ENCODE measurements at places on chromosomes 16 and 17.

DNA sequence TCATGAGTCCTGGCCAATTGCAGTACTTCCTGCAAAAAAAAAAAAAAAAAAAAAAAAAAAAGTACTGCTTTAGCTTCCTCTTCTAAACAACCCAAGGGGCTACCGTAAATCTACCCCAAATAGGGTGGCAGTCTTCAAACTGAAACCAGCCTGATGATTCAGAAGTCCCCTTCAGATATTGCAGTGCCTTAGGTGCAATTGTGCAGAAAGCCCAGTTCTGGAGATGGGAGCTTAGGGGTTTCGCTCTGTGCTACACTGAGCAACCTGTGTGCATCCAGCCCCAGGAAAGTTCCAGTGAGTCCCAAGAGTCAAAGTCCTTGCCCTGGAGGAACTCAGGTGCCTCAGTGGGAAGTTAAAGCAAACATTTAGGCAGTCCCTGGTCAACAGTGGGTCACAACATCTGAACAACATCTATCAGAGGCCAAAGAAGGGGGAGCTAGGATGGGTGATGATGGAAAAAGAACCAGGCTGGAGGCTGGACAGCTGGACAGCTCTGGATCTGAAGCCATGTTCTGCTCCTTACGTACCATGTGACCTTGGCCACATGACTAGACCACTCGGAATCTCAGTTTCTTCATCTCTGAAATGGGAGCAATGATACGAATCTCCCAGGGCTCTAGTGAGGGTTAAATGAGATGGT, 6.7 kb upstream of the CIITA start:
- DNase-seq: no peak

GRCh38 chr17:73227379-73227778, 34.3 kb downstream of the CPSF4L start:
- DNase-seq: no peak

- DNase-seq: no peak
Observed at GRCh38 chr17:70604854-70605253, 435.5 kb downstream of the KCNJ2 start.

- DNase-seq: no peak
Observed at GRCh38 chr16:71287911-71288310, 1.3 kb downstream of the CMTR2 start.

- DNase-seq: no peak
Observed at GRCh38 chr16:29760567-29761279, 14.9 kb upstream of the C16orf54 start.

- no peak for DNase-seq
Observed at GRCh38 chr16:15492091-15492740, 57.8 kb downstream of the BMERB1 start.

- no peak for DNase-seq
Observed at GRCh38 chr17:78316115-78316866, 43.6 kb downstream of the SOCS3 start.

DNA sequence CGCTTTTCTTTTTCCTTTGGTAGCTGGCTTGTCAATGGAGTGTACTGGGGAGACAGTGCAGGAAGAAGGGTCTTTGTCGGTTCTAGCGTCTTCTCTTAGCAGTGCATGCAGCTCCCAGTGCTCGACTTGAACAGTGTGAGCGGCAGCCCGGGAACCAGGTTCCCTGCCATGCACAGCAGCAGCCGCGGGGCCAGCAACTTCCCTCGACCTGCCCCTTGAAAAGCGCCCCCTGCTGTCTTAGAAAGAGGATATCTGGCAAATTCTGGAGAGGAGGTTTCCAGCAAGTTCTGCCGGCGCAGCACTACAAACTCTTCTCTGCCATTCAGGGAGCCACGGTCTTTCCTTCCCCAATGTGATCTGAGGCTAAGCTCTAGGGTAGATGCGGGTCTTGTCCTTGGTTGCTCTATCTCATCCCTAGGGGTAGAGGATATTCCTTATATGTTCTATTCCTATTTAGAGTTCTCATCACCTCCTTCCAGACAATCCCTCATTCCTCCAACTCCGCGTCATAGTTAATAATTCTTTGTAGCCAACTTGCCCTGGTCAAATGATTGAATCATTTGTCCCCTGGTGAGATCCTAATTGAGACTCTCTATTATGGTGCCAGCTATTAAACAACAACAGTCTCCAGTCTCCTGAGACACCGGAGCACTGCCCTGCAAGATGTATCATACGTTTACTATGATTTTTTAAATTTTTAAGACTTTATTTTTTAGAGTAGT, 451.3 kb downstream of the PMP22 start:
- DNase-seq: peak; percentile 22

DNA sequence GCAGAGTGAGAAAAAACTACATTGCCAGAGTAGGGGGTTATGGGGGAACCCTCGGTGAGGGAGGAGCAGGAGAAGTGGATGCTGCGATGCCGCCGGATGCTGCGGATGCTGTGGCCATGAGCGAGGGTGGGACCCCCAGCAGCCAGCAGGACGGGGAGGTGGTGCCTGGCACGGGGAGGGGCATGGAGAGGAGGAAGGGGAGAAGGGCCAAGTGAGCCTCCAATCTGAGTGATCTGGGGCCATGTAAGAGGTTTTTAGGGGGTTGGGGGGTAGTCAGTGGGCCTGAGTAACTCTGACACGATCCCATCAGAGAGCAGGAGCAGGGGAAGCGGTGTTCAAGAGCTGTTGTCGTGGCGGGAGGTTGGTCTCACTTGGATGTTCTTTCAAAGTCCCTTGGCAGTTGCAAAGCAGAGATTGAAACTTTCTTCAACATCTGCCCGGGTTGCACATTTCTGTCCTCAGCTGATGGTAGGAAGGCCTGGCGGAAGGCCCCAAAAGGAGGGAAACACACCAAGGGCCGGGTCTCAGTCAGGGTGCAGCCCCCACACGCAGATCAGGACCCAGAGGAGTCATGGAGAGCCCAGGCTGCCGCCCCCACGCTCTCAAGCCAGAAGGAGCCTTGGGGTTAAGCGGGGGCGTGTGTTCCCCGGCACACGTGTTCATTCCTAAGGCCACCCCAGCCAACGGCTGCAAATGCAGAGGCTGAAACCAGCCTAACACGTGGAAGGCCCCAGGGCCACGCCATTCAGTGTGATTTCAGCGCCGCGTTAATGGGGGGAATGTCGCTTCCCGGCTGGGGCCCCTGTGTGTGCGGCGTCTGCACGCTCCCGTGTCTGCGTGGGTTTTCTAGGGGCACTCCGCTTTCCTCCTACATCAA, 81.7 kb downstream of the ZDHHC7 start:
- DNase-seq: no peak

- no peak for DNase-seq
Observed at GRCh38 chr16:87353613-87354012, 30.0 kb downstream of the FBXO31 start.

DNA sequence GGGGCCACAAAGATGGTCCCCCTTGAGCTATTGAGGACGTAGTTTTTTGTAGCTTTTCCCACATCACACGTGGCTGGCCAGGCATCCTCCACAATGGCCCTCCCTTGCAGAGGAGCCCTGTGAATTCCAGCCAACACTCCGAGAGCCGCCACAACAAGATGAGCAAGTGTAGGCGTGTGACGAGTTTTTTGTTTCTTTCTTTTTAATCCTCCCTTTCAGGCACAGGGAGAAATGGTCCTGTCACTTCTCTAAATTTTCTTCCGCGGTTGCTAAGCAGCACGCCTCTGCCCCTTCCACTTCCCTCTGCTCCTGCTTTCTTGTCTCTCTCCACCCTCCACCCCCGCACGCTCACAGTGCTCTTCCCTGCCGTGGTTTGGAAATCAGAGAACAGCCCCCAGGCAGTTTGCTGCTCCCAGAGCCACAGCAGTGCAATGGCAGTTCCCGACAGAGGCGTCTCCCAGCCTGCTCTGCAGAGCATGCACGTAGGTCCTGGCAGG, 68.0 kb upstream of the MRTFB start:
- DNase-seq: no peak

DNA sequence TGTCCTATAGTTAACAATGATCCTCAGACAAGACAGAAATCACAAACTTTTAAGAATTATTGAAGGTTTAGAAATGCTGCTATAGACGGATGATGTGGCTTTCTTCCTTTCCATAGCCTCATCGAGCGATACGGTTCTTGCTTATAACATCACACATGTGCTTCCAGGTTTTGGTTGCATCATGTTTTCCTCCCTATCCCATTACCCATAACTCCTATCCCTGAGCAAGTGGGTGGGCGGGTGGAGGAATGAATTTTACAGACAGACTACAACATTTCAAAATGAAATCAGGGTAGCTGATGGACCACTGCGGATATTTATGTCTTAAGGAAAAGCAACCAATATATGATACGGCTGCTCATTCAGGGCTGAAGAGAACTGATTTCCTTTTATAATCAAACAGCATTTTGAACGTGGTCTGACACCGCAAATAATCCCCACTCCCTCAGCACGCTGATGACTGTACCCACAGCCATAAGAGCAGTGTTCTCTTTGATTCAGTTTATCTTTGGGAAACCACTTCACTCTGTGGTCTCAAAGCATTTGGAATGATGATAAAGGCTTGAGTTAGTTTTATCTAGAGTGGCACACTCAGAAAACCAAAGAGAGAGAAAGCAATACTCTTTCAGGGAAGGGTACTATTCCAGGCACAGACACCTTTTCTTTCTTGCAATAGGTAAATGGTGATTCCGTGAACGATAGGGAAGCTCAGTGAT, 4.6 kb upstream of the AKTIP start:
- no peak for DNase-seq

GRCh38 chr16:29807426-29808218, 1.3 kb downstream of the MAZ start:
- peak; percentile 88 for DNase-seq

GRCh38 chr17:41404024-41404671, 6.7 kb upstream of the KRT31 start:
- no peak for DNase-seq

DNA sequence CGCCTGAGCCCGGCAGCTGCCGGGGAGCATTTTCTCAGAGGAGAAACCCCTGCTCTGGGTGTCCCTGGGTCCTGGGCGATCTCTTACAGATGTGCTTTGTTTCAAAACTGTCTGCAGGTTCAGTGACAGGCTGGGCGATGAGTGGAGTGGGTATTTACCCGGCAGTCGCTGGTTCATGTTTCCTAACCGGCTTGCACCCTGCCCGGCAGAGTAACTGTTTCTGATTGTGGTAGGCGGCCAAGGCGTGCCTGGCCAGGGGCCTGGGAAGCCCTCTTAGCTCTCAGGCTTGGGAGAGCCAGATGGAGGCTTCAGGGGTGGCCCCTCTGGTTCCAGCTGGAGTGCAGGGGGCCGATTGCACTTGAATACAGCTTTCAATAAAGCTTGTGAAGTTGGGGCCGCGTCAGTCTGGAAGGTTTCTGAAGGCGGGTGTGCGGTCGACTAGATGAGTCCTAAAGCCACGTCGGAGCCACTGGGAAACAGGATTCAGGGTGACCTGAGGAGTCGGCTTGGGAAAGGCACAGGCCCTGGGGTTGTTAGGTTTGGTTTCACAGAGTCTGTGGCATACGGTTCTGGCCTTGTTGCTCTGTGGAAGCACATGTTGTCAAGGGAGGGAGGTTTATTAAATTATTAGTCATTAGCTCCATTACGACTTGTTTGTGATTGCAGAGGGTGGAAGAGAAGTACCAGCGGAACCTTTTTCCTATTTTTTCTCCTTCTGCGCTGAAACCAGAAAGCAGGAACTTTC, 1.4 kb downstream of the BAIAP2 start:
- no peak for DNase-seq

DNA sequence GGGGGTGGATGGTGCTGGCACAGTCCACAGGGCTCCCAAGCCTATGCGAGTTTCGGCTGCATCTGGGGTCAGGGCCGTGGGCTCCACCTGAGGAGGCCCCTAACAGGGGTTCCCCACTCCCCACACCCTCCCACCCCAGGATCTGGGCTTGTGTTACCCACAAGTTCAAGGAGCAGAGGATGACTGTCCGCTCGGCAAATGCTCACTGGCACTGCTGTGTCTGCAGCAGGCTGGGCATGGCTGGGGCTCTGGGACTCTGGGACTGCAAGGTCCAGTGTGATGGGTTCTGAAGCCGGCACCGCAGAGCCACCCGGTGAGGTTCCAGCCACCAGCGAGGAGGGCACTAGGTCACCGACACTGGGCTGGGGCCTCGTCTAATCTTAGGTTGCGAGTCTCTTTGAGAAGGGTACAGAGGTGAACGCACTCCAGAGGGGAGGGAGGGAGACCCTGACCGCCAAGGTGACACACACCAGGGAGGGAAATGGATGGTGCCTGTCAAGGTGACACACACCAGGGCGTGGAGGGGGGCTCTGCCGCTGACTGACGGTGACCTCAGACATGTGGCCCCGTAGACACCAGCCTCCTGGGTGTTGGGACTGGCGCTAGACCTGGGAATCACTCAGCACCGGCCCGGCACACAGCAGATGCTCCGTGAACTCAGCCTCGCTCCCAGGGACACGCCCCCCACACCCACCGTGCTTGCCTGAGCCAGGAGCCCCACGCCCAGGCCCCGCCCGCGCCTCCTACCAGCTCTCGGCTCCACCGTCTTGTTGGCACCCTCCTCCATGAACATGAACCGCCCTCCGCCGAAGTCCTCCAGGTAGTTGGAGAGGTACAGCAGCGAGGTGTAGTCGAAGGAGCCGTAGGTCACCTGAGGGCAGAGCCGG, 20.5 kb upstream of the HEXD start:
- no peak for DNase-seq

- DNase-seq: no peak
Observed at GRCh38 chr17:11880714-11881113, 116.6 kb downstream of the ZNF18 start.

- DNase-seq: peak; percentile 85
Observed at GRCh38 chr17:39547713-39548478, 59.8 kb downstream of the NEUROD2 start.

GRCh38 chr16:54932737-54933254, 2.1 kb downstream of the IRX5 start:
- DNase-seq: no peak

DNA sequence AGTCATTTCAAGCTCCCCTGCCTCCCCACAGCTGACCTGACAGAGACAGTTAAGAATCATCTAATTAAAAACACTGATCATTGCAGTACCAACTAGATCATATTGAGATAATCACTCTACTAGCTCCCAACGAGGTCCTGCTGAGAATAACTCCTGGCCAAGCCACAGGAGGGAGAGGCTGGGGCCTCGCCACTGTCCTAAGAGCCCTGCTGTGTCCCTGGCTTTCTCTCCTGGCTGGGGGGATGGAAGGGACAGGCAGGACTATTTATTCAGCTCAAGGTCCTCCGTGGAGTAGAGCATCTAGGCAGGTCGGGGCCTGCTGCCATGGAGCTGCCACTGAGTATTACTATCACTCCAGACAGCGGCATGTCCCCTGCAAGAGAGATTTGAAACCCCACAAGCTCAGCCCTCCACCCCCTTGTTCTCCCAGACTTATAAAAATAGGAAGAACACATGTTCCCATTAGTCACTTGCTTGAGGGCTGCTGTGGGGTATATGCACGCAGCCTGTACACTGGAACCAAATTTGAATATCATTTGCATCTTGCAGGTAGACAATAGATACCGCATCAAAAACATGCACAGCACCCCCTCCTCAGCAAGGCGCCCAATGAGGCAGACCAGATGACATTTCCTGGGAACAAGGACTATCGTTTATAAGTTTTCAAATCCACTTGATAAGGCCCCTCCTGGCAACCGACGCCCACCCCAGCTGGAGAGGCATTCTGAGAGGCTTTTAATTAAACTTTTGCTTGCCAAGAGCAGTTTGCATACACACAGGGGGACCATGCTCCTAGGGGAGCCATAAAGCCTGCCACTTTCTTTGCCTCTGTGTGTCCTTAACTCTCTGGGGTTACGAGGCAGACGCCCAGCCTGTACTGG, 385.2 kb upstream of the ZFHX3 start:
- no peak for DNase-seq

GRCh38 chr16:9275377-9275776, 183.9 kb downstream of the HAPSTR1 start:
- no peak for DNase-seq

Measured in activated T-cell treated with anti-CD3 and anti-CD28 coated beads, Interleukin-2, amount 50 U/mL, for 1 hour (primary cell).